ENCODE measurements at places on chromosomes 2 and 18.

DNA sequence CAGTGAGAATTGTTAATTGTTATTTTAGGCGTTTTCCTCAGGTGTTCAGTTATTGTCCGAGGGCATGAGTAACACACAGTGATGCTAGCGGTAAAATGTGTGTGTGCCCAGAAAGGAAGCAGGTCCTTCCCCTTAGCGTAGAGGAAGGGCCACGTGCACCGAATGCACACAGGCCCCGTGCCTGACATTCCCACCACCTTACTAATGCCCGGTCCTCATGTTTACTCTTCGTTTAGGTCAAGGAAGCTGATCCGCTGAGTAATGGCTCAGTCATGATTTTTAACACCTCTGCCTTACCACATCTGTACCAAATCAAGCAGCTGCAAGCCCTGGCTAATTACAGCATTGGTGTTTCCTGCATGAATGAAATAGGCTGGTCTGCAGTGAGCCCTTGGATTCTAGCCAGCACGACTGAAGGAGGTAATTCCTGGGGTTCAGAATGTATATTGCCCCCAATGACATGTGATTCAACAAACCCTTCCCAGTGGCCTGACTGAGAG lies 76.7 kb downstream of the MERTK start:
- DNase-seq: peak; percentile 31

GRCh38 chr2:60095903-60096302 lies 457.6 kb downstream of the BCL11A start:
- no peak for DNase-seq

GRCh38 chr2:187174582-187174981 lies 273.5 kb downstream of the CALCRL start:
- DNase-seq: no peak

DNA sequence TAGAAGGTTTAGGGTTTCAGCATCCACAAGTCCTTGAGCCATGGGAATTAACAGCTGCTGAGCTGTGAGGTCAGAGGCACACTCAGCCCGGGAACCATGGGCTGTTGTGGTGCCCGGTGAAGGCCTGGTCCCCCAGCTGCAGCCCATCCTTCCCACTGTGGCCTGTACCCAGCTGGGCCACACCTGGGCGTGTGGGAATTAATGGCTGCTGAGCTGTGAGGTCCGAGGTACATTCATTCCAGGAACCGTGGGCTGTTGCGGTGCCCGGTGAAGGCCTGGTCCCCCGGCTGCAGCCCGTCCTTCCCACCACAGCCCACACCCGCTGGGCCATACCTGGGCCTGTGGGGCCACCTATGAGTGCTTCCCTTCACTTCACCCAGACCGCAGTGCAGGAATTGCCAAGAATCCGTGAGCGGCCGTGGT lies 25.2 kb downstream of the TMEM18 start:
- DNase-seq: no peak

GRCh38 chr2:23475473-23475872 lies 90.5 kb downstream of the KLHL29 start:
- no peak for DNase-seq

DNA sequence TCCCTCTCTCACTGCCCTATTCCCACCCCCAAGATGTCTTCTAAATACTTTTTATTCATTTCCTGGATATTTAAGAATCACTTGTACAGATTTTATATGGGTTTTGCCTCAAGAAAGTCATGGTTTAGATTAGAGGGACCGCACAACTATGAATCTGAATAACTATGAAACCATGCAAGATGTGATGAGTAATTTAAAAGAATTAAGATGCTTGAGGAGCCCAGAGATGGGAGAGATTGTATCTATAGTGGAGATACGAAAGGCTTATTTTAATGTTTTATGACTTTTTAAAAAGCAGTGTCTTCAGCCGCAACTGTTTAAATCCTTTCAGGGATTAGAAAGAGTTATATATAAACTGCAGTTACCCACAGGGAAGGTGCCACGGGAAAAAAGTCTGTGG lies 324.1 kb downstream of the LPIN1 start:
- DNase-seq: no peak

DNA sequence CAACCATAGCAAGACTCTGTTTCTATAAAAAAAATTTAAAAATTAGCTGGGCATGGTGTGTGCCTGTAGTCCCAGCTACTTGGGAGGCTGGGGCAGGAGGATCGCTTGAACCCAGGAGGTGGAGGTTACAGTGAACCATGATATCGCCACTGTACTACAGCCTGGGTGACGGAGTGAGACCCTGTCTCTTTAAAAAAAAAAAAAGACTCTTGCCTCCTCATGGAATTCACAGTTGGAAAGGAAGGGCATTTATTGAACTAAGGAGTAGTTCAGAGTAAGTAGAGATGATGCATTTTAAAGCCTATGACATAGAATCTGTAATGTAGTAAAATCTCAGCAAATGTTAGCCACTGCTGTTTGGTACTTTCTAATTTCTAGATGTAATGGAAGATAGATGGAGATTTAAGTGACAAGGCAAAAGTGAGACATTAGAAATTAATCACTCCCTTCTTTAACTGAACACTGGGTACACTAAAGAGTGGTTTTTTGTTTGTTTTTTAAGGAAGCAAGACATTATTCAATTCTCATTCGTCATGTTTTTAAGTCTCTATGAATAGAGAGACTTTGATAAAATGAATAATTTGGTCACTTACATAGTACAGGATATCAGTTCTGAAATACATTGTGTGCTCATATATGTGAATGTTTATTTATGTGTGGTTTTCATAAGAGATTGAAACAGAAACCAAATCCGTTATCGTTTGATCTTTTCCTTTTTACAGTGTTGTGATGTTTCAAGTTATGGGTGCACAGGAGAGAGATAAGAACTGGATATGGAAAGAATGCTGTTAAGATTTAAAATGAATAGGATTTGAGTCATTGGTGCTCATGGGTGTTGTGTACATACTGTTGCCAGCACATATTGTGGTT lies 186.1 kb upstream of the STON1 start:
- no peak for DNase-seq

GRCh38 chr2:40384233-40384632 lies 67.7 kb downstream of the SLC8A1 start:
- DNase-seq: no peak

DNA sequence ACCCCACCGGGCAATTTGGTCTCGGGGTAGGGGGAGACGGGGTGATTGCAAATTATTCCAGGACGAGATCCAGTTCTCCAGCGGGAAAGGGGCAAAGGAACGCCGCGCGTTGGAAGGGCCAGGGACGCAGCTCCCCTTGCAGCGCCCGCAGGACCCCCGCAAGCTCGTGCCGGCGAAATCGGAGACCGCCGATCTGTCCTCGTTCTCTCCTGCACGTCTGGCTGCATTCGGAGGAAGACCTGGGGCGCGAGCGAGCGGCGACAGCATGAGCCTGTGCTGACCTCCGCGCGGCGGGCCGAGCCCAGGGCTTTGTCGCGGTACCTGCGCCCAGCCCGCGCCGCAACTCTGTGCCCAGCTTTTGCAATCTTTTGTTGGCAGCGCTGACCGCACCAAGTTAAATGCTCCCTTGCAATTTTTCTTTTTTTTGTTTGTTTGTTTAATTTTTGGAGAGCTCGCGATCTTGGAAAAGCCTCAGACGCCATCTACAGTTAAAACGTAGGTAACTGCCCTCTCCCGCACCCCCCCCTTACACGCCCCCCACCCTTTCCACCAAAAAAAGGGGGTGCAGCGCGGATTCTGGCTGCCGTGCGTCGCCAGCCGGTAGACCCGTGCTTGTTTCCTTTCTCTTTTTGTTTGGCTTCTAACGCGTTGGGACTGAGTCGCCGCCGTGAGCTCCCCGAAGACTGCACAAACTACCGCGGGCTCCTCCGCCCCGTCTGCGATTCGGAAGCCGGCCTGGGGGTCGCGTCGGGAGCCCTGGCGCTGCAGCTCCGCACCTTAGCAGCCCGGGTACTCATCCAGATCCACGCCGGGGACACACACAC lies 667 bp downstream of the TRIB2 start:
- DNase-seq: no peak

DNA sequence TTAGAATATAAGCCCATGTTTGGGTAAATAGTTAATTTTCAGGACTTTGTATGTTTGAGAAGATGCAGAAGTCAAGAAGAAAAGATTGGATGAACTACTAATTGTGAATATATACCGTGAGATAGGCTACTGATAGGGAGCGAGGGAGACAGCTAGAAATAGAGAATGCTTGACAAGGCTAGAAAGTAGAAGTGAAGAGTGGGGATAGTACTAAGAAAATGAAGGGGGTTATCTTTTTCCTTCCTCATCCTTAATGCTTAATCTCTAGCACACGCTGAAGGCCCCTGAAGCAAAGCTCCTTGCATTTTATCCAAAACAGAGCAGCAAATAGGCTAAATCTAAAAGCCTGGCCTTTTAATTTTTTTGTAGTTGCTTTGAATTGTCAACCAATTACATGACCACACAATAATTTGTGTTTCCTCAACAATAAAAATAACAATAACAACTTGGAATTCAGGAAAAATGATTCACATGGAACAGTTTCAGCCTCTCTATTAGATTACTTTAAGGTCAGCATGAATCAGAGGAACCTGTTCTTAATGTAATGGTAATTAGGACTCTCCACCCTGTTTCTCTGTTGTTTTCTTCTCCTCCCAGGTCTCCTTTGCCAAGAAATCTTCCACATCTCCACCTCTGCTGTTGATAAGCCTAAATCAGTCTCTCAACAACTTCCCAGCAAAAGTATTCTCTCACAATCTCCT lies 1071.3 kb upstream of the ZEB2 start:
- DNase-seq: no peak

GRCh38 chr2:102155703-102156515 lies 13.4 kb downstream of the IL1R1 start:
- DNase-seq: no peak

GRCh38 chr2:140863713-140864112 lies 1267.1 kb downstream of the LRP1B start:
- DNase-seq: peak; percentile 44

DNA sequence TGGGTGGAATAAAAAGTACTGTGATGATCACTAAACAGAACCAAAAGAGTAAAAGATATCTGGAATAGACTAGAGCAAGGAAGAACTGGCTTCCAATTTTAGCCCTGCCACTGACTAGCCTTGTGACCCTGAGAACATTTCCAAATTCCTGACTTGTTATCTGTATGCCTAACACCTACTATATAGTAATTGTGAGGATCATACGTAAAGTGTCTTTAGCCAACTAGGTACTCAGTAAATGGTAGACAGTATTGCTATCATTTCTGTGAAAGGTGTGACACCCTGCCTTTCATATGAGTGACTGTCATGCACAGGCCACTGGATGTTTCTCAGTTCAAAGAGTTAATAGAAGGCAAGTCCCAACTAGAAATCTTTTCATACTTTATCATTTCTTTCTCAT lies 29.8 kb downstream of the CYTIP start:
- DNase-seq: no peak

DNA sequence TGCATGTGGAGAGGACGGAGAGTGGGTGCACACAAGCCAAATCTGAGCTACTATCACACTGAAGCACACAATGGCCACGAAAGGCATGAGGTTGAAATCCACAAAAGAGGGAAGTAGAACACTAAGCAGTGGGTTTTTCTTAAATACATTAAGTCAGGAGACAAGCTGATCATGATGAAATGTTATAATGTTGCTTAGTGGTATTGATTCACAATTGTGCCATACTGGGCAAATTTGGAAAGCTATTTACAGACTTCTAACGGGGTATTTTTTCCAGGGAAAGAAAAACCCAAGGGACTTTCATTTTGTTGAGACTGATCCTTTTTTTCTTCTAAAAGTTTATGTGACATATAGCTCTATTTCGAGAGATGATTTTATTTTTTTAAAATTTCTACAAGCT lies 100.8 kb upstream of the CNGA3 start:
- DNase-seq: no peak

DNA sequence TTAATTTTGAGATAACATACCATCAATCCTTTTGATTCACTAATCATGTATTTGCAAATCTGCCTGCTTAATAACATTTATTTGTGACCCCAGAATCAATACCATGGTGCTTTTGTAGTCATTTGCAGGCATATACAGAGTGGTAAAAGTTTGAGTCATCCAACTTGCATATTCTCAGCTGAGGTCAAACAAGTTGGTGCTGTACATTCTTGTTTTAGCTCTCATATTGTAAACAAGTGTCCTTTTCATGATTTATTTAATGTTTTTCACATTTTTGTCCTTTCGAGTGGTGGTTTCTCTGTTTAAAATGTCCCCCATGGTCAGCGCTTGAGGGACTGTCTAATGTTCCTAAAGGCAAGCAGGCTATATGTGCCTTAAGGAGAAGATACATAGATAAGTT lies 17.5 kb downstream of the RAB27B start:
- no peak for DNase-seq

DNA sequence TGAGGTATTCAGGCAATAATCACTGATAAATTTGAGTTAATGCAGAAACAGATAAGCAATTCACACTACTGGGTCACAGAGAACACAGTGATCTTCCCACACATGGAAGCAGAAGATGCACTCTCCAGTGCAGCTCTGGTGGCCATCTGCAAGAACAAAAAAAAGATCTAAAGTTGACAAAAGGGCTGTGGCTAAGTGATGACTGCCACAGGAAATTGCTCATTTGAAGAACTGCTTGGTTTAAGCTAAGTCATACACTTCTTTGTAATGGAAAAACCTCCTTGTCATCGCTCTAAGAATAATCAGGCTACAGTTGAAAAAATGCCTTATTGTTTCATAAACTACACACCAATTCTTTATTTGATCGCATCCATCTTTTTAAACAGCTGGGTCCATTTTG lies 115.1 kb downstream of the DTNB start:
- no peak for DNase-seq

- DNase-seq: no peak
Measured at GRCh38 chr2:68357605-68358337, 7.3 kb upstream of the PLEK start.

DNA sequence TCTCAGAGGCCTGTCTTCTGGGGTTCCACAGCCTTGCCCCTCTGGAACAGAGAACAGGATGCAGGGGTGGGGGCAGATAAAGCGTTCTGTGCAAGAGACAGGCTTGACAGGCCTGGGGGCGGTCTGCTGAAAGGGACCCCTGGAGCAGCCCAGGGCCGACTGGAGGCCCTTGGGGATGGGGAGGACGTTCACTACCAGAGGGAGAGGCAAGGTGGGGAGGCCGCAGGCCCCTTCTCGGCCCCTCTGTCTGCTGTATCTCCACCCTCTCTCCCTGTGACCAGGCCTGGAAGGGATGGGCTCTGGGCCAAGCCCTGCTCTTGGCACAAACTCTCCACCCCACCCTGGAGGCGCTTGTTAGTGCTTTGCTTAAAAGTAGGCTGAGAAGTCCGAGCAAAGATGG lies 27.3 kb upstream of the INHBB start:
- DNase-seq: no peak

DNA sequence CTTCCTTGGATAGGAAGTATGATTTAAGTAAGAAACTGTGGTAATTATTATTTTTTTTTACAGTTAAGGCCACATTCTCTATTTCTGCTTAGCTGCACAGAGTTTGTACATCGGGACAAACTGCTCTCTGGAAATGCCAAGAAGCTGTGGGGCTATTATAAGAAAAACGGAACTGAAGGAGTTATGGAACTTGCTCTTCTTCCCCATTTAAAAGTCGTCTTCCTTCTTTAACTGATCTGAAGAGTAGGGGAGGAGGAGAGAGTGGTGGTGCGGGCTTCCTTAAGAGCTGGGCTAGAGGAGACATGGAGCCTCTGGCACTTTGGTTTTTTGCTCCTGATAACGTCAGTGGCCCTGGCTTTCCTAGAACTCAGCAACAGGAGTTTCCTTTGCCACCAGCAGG lies 54.4 kb downstream of the RAB31 start:
- no peak for DNase-seq

All from brain pericyte (primary cell).